ENCODE measurements at places on chromosomes 5 and 9.

- H3K27ac ChIP-seq, result no peak overlapping the region
- no peaks in the 10 kb centered on the region for H3K4me1 ChIP-seq
- DNase-seq, result no peak
- no peaks in the 10 kb centered on the region for H3K27me3 ChIP-seq
- H3K4me3 ChIP-seq, result no peak overlapping the region
These were observed 30.1 kb downstream of the NIPSNAP3B start for GRCh38 chr9:104794070-104794469.

- H3K27me3 ChIP-seq, result no peaks in the 10 kb centered on the region
- no peak overlapping the region for H3K27ac ChIP-seq
- H3K36me3 ChIP-seq, result no peaks in the 10 kb centered on the region
- no peaks in the 10 kb centered on the region for H3K4me1 ChIP-seq
- no peak overlapping the region for H3K4me3 ChIP-seq
These were observed 6.8 kb upstream of the APBA1 start for GRCh38 chr9:69678843-69679538.

DNA sequence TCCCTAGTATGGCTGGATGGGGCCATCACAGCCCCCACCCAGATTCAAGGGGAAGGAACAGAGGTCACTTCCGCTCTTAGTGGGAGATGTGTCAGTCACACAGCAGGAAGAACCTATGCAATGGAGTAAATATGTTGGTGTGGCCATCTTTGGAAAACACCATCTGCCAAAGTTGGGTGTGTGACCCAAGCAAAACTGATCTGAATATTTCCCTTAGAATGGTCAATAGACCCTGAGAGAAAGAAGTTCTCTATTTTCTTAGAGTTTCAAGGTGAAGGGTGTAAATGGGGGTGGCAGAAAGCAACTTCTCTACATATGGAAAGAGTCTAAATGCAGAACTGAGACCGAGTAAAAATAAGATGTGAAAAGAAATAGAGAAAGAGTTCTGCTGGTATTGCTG lies 212.7 kb downstream of the ESM1 start:
- H3K4me3 ChIP-seq, result no peak overlapping the region
- no peak overlapping the region for H3K27ac ChIP-seq
- no peaks in the 10 kb centered on the region for H3K27me3 ChIP-seq
- no peak for DNase-seq

DNA sequence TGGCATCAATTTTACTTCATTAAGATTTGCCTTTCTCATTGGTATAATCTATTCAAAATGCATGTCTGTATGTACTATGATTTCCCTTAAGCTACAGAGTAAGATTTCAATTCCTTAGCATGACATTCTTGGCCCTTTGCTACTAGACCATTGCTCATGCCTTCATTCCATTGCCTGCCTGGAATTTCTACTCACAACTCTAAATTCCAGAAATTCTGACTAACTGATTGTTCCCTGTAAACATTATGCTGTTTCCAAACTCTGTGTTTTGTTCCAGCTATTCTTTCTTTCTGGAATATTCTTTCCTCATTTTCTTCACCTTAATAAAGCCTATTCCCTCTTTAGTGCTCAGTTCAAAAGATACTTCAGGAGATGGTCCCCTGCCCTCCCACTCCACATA lies 568.8 kb upstream of the SEMA6A start:
- no peaks in the 10 kb centered on the region for H3K36me3 ChIP-seq
- H3K27me3 ChIP-seq, result no peaks in the 10 kb centered on the region
- H3K4me1 ChIP-seq, result no peaks in the 10 kb centered on the region
- no peak overlapping the region for H3K27ac ChIP-seq
- no peak overlapping the region for H3K4me3 ChIP-seq
- DNase-seq, result no peak

- no peak overlapping the region for H3K27ac ChIP-seq
- no peak for DNase-seq
- H3K4me3 ChIP-seq, result no peak overlapping the region
- no peaks in the 10 kb centered on the region for H3K27me3 ChIP-seq
These were observed 780.3 kb downstream of the KCTD16 start for GRCh38 chr5:144950996-144951395.

DNA sequence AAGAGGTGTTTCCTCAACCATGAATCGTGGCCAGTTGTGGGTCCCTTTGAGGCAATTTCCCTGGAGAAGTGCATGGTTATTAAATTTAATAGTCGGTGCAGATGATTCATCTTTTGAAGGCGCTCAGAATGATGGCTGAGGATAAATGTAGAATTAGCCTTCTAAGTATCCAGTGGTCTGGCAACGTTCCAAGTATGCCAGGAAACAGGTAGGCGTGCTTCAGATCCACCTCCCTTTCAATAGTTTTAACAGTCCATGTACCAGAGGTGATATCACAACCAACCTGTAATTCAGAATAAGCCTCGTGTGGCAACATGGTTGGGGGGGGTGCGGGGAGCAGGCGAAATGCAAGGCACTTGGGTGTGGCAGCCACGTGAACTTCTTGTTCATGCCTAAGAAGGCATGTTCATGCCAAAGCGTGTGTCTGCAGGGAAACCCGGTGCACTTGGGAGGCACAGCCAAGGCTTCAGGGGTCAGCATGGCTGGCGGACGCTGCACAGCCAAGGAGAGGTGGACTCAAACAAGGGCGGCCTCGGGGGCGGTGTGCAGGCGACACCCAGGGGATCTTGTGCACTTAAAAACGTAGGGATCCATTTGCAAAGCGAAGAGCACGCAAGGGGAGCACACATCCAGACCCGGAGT lies 5.2 kb upstream of the NKD2 start:
- no peaks in the 10 kb centered on the region for H3K36me3 ChIP-seq
- peak overlapping the region; percentile 8 for H3K27ac ChIP-seq
- DNase-seq, result peak; percentile 80
- peaks cover 26% of the 10 kb centered on the region for H3K4me1 ChIP-seq
- H3K27me3 ChIP-seq, result peaks cover 5% of the 10 kb centered on the region

- peak overlapping the region; percentile 97 for H3K27ac ChIP-seq
- H3K27me3 ChIP-seq, result no peaks in the 10 kb centered on the region
- H3K4me3 ChIP-seq, result peak overlapping the region; percentile 99
- H3K36me3 ChIP-seq, result peaks cover 2% of the 10 kb centered on the region
- peaks cover 19% of the 10 kb centered on the region for H3K4me1 ChIP-seq
These were observed 457 bp downstream of the UGCG start for GRCh38 chr9:111896942-111897600.

DNA sequence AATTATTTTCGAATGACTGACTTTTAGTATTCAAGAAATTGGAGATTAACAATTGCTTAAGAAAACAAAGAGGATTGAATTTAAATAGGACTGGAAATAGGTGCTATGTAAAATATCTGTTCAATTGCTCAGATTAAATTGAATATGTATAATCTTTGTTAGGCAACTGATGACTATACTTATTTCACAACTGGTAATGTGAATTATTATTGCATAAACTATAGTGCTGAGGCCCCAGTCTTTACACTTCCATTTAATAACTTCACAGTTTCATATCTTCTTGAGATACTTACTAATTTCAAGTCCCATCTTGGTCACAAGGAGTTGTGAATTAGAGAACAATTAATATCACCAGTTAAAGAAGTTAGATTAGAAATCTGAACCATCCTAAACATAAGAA lies 16.7 kb downstream of the CEP78 start:
- DNase-seq, result no peak
- H3K4me3 ChIP-seq, result no peak overlapping the region
- no peaks in the 10 kb centered on the region for H3K4me1 ChIP-seq
- peaks cover 7% of the 10 kb centered on the region for H3K36me3 ChIP-seq
- no peaks in the 10 kb centered on the region for H3K27me3 ChIP-seq

- H3K27me3 ChIP-seq, result no peaks in the 10 kb centered on the region
- no peaks in the 10 kb centered on the region for H3K4me1 ChIP-seq
- no peak overlapping the region for H3K27ac ChIP-seq
- no peak overlapping the region for H3K4me3 ChIP-seq
- peaks cover 16% of the 10 kb centered on the region for H3K36me3 ChIP-seq
- DNase-seq, result no peak
These were observed 61.6 kb downstream of the ICE1 start for GRCh38 chr5:5483880-5484598.

DNA sequence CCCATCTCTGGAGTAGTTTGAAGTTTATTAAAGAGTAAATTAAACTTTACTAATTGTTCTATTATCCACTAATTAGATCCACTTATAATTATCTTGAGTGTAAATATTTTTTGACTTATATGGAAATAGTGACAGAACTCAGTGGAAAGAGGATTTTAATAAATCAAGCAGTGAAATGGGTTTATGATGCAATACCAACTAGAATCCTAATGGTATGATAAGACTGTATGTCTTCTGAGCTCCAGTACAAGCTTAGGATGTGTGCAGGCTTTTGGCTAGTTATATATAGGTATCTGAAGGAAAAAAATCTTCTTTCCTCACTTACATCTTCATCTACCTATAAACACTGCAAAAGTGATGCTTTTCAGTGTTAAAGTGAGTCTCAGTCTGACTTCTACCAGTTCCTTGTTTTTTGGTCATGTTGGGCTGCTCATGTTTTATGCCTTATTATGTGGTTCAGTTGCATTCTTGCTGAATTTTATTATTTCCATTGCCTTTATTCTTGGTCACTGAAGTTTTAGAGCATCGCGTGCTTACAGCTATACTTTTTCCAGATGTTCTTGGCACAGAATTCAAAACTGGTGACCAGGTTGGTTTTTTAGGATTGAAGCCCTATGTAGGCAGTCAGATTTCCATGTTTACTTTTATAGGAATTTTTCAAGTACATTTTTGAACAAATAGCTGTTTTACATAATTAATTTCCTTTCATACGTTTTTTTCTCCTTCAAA lies 30.5 kb downstream of the XRCC4 start:
- H3K4me3 ChIP-seq, result no peak overlapping the region
- no peaks in the 10 kb centered on the region for H3K27me3 ChIP-seq
- no peaks in the 10 kb centered on the region for H3K36me3 ChIP-seq
- no peak for DNase-seq
- no peaks in the 10 kb centered on the region for H3K4me1 ChIP-seq

- no peak overlapping the region for H3K4me3 ChIP-seq
- DNase-seq, result no peak
- no peak overlapping the region for H3K27ac ChIP-seq
- no peaks in the 10 kb centered on the region for H3K4me1 ChIP-seq
These were observed 47.2 kb downstream of the MACIR start for GRCh38 chr5:103305809-103306208.

- no peak overlapping the region for H3K27ac ChIP-seq
- no peak overlapping the region for H3K4me3 ChIP-seq
- no peaks in the 10 kb centered on the region for H3K27me3 ChIP-seq
- no peak for DNase-seq
- peaks cover 13% of the 10 kb centered on the region for H3K36me3 ChIP-seq
- peaks cover 10% of the 10 kb centered on the region for H3K4me1 ChIP-seq
These were observed 209.3 kb downstream of the GAPVD1 start for GRCh38 chr9:125470767-125471580.

DNA sequence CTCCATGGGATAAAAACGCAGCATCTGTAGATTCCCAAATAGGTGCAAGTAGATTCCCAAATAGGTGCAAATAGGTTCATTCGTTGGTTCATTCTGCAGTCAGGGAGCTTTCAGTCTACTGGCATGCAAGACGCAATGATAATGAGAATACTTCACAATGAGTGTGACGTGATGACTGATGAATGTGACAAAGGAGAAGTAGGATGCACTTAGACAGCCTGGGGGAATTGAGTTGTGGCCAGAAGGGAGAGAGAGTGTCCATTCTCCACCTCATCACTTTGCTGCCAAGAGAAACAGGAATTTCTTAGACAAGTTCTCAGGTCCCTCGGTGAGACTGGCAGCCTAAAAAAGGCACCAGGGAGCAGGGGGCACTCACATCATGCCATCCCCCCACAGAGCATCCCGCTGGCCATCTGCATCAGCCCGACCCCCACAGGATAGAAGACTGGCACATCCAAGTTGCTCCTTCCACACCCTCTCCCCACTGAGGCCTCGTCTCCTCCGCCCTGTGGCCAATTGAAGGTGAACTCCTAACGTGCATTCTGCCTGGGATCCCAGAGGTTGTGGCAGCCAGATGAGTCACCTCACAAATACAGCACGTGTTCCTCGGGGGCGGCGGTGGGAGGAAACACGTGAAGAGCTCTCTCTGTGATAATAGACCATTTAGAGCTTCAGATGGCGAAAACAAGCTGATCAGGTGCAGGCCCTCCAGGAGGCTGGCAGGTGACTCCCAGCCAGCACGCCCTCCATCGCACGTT lies 19.9 kb upstream of the KCNIP1 start:
- H3K27ac ChIP-seq, result no peak overlapping the region
- H3K27me3 ChIP-seq, result no peaks in the 10 kb centered on the region
- H3K4me3 ChIP-seq, result no peak overlapping the region
- H3K36me3 ChIP-seq, result no peaks in the 10 kb centered on the region
- peaks cover 8% of the 10 kb centered on the region for H3K4me1 ChIP-seq
- peak; percentile 70 for DNase-seq

- H3K4me3 ChIP-seq, result no peak overlapping the region
- H3K27me3 ChIP-seq, result no peaks in the 10 kb centered on the region
- H3K4me1 ChIP-seq, result peaks cover 2% of the 10 kb centered on the region
- no peak overlapping the region for H3K27ac ChIP-seq
- DNase-seq, result no peak
These were observed 21.8 kb downstream of the AQP7 start for GRCh38 chr9:33380390-33381094.

DNA sequence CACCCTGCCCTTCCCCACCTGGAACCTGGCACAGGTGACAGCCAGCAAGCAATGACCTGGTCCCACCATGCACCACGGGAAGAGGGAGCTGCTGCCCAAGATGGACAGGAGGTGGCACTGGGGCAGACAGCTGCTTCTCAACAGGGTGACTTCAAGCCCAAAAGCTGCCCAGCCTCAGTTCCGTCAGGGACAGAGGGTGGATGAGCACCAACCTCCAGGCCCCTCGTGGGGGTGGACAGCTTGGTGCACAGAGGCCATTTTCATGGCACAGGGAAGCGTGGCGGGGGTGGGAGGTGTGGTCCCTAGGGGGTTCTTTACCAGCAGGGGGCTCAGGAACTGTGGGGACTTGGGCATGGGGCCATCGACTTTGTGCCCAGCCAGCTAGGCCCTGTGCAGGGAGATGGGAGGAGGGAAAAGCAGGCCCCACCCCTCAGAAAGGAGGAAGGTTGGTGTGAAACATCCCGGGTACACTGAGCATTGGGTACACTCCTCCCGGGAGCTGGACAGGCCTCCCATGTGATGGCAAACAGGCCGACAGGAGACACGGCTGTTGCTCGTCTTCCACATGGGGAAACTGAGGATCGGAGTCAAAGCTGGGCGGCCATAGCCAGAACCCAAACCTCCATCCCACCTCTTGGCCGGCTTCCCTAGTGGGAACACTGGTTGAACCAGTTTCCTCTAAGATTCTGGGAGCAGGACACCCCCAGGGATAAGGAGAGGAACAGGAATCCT lies 1.9 kb downstream of the CEL start:
- H3K27ac ChIP-seq, result no peak overlapping the region
- H3K4me3 ChIP-seq, result no peak overlapping the region
- H3K27me3 ChIP-seq, result no peaks in the 10 kb centered on the region
- peaks cover 26% of the 10 kb centered on the region for H3K4me1 ChIP-seq

DNA sequence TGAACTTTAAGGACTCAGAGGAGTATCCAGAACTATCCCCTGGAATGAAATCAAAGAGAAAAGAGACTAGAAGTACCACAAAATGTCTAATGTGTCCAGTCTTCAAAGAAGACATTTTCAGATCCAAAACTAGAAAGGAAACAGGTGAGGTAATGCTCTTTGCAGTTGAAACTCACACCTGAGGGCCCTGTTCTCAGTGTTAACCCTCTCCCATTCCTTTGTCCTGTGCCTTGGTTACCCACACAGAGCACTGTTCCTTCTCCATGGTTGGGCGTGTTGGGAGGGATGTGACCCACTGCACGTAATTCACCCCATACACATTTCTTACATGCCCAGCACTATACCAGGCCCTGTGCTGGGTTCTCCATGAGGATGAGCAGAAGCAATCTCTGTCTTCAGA lies 21.3 kb downstream of the MSANTD3 start:
- H3K27me3 ChIP-seq, result no peaks in the 10 kb centered on the region
- peaks cover 9% of the 10 kb centered on the region for H3K36me3 ChIP-seq
- DNase-seq, result no peak
- no peak overlapping the region for H3K27ac ChIP-seq
- H3K4me3 ChIP-seq, result no peak overlapping the region
- no peaks in the 10 kb centered on the region for H3K4me1 ChIP-seq

All from large intestine (tissue), 12 donors.